ENCODE measurements at places on chromosomes 3 and 15. TPM values are rescaled to one million over a fixed set of nuclear protein-coding genes. Genes with fewer than 3 reads are reported as not detected.
A peak's percentile ranks its signal among the peaks of the same experiment; 100 is the strongest.

GRCh38 chr15:72199721-72200212 is 2.2 kb upstream of the GRAMD2A start:
- peak; percentile 77 for DNase-seq

GRCh38 chr15:88888719-88889118 is 6.6 kb downstream of the HAPLN3 start:
- no peak for DNase-seq

GRCh38 chr3:151268267-151269235 is 9.8 kb downstream of the P2RY14 start:
- no peak for DNase-seq

- no peak for DNase-seq
These were observed 64.4 kb downstream of the LRRC28 start for GRCh38 chr15:99315636-99316035.

- DNase-seq, result no peak
These were observed 704.2 kb downstream of the ROBO1 start for GRCh38 chr3:79063624-79064023.

GRCh38 chr3:11784971-11785377 is 61.7 kb downstream of the TAMM41 start:
- DNase-seq, result no peak

GRCh38 chr15:55334997-55335396 is 16.0 kb downstream of the PIGB start:
- no peak for DNase-seq

KNG1 gene
- total RNA-seq, result 0.37 TPM

TMF1 gene
- 18.9 TPM for total RNA-seq

SH3GL3 gene
- not detected for total RNA-seq

Data from left ventricle myocardium superior (tissue), 1 donor.